Stimulated activated CD4-positive, alpha-beta T cell treated with anti-CD3 and anti-CD28 coated beads, Interleukin-4, amount 100 ng/mL, for 4 hours (primary cell): ENCODE measurements at places on chromosomes 16 and 17.

DNA sequence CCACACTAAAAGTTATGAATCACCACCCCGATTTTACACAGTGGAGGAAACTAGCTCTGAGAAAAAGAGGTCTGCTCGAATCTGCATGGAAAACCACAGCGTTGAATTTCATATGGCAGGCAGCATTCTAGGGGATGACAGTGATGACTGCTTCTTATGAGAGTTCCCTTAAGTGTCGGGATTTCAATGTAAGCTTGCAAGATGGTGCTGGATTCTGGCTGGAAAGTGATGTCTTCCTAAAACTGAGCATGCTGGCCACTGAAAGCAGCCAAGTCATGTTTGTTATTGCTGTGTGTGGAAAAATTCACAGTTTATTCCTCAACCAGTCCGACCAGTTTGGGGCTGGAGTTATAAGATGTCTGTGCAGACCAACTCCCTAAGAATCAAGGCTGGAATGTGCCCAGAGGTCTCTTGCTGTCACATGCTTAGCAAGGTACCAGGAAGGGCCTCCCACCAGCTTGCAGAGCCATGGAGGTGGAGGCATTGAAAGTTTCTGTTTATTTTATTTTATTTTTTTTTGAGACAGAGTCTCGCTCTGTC is 37.2 kb upstream of the GAN start:
- DNase-seq: no peak

DNA sequence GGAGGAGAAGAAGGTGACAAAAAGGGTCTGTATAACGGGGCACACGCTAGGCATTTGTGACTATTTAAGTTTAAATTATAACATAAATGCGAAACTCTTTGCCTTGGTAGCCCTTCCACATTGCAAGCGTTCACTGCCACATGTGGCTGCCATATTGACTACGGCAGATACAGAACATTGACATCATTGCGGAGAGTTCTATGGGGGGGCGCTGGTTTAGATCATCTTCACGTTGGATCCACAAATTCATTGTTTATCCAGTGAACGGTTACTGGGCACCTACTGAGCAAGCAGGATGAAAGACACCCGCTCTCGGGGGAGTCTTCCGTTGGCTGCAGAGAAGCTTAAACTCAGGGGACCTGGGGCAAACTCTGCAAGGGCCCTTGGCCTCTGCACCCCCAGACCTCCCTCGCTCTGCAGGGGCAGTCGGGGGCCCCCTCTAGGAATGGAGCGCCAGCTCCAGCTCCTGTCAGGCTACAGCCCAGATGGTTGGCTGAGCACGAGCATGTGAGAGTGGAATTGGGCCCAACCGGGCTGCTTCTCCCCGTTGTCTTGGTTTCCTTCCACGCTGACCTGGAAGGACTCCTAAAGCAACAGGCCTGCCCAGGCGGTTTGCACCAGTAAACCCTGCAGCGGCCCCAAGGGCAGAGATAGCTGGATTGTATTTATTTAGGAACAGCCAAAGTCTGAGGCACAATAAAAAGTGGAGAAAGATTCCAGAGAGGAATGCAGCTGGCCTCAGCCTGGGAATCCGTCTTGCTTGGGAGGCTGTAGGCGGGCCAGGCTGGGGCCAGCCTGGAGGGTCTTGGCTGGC is 172.2 kb downstream of the SEC14L1 start:
- DNase-seq: no peak

DNA sequence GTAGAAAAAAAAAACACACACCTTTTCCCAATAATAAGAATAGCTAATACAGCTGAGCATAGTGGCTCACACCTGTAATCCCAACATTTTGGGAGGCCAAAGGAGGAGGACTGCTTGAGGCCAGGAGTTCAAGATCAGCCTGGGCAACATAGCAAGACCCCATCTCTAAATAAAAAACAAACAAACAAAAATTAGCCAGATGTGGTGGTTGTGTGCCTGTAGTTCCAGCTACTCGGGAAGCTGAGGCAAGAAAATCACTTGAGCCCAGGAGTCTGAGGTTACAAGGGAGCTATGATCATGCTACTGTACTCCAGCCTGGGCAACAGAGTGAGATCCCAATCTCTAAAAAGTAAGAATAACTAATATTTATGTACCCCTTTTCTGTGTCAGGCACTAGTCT is 42.8 kb upstream of the GFOD2 start:
- DNase-seq: no peak

GRCh38 chr16:20761175-20761574 is 2.6 kb upstream of the ACSM3 start:
- DNase-seq: no peak

DNA sequence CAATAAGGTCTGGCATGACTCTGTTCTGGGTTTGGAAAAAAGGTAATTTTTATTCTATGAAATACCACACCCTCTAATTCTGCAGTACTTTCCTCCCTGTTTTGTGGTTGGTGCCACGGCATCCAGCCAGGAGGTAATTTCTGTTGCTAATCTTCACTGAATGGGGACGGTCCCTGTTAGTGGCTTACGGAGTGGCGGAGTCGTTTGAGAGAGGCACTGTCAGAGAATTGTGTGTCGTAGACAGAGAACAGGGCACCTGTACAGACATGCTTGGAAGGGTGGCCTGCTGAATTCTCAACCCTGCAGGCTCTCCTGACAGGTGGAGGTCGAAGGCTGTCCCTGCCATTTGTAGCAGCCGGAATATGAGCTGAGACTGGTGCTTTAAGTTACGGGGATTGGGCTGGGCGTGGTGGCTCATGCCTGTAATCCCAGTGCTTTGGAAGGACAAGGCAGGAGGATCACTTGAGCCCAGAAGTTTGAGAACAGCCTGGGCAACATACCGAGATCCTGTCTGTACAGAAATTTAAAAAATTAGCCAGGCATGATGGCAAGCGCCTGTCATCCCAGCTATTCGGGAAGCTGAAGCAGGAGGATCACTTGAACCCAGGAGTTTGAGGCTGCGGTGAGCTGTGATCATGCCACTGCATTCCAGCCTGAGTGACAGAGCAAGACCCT is 33.2 kb downstream of the EEF2K start:
- DNase-seq: no peak

DNA sequence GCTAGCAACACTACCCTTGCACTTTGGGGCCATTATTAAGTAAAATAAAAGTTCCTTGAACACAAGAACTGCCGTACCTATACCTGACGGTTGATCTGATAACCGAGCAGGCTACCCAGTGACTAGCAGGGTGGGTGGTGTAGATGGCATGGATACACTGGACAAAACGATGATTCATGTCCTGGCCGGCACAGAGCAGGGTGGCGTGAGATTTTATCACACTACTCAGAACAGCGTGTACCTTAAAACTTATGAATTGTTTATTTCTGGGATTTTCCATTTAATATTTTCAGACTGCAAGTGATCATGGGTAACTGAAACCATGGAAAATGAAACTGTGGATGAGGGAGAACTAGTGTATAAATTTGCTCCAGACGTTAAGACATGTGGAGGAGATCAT is 41.0 kb upstream of the MSI2 start:
- no peak for DNase-seq

DNA sequence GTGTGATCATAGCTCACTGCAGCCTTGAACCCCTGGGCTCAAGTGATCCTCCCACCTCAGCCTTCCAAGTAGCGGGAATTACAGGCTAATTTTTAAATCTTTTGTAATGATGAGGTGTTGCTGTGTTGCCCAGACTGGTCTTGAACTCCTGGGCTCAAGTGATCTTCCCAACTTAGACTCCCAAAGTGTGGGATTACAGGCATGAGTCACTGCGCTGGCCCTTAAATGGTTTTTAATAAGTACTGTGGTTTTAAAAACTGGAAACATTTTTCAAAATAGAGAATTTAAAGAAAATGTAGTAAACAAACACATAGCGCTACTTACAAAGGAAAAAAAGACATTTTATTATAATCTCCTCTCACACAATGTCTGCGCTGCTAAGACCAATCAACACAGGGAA is 32.2 kb downstream of the MARCHF10 start:
- DNase-seq: no peak

DNA sequence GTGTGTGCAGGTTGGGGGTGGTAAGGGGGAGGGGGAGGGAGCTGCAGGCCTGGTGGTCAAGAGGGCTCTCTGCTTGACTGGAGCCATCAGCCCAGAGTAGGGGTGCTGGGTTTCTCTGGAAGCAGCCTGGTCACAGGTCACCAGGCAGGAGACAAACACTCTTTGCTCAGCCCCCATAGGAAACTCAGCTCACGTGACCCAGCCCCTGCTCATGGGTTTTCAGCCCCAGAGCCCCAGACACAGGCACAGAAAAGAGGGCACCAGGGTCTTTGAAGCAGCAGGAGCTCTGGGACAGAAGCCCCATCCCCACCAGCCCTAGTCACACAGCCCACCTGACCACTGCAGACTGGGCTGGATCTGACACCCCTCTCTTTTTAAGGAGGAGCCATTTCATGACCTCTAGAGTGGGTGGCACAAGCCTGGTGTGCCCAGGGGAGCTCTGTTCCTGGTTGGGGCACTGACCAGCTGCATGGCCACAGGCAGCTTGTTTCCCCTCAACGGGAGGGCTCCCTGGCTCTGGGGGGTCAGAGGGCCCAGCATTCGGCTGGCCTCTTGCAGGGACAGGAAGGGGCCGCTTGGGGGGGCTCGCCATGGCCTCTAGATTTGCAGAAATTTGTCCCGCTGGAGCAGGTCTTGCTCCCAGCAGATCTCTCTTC is 13.8 kb upstream of the CD79B start:
- DNase-seq: no peak

GRCh38 chr16:1309888-1310831 is 724 bp downstream of the UBE2I start:
- DNase-seq: peak; percentile 54

DNA sequence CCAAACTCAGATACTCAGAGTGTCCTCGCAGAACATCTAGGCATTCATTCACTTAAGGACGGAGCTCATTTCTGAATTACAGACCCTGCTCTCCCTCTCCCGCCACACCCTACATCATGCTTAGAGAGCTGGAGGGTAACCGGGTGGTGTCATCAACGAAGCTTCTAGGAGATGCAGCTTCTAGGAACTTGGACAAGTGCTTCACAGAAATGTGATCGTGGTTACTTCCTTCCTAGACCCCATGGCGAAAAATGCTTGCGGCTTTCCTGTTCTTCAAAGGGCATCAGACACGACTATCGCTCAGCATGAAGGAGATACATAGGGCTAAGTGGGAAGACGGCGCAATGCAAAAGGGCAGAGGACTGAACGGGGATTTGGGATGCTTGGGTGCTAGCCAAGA is 126.8 kb downstream of the ZFHX3 start:
- no peak for DNase-seq

GRCh38 chr17:32565401-32565800 is 78.6 kb downstream of the CDK5R1 start:
- DNase-seq: no peak

DNA sequence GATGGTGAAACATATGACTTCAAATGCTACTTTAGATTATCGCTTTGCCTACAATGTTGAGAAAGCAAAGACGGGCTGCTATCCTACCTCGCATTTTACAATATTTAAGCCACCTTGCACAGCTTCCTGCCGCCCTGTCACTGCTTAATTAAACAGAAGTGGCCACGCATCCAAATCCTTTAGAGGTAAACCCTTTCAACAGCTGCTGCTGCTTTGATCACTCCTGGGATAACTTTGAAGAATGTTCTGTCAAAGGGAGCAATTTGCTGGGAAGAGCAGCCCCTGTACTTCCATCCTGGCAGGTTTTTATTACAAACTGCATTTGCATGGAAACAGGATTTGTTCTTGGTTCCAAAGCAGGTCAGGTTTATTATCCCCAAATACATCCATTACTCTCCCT is 24.2 kb upstream of the SSTR2 start:
- no peak for DNase-seq

DNA sequence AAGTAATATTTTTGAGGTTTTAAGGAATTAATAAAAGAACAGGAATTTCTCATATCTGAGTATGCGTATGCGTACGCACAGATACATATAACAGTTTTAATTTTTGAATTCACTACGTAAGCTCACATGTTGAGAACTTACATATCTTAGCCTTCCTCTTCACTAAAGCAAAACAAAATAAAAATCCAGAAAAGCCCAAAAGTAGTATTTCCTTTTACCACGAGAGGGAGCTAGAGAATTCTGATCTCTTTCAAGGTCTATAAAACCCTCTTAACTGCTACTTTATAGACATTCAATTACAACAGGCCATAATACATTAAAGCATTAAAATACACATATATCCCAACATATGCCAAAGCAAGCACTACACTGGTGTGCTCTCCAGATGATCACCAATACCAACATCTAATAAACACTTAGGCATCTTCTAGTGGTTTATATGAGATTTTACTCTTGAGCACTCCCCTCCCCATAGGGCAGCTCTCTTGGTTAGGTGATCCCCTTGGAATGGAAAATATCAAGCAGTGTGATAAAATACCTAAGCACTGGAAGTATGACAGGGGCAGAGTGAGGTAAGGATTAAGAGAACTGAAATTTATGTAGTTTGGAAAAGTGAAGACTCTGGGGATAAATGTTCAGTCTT is 94.0 kb downstream of the SKAP1 start:
- no peak for DNase-seq

- DNase-seq: no peak
Measured at GRCh38 chr16:84806256-84806889, 13.4 kb upstream of the CRISPLD2 start.

DNA sequence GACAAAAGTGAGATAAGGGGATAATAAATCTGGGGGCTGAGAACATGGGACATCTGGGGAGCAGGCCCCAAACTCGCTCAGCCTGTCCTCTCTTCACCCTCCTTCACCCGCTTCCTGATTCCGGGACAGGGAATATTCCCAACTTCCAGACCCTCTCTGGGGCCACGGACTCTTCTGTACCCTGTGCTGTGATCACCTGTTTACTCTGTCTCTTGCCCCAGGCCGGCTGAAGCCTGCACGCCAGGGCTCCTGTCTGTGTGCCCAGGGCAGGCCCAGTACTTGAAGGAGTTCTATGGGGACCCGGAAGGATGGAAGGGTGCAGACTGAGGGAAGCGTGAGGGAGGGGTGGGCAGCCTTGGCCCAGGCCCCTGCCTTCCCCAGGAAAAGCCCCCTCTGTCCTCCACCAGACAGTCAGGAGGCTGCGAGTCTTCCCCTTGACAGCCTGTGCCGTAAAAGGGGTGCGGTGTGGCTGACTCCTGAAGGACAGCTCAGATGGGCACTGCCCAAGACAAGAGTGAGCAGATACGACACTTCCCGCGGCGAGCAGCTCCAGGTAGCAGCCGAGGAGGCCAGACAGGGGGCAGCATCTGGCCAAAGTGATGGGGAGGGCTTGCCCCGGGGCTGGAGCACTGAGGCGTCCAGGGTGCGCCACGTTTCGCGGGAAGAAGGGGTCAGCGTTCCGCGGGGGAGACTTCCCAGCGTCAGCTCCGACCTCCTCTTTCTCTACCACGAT is 1.0 kb upstream of the CCNF start:
- DNase-seq: peak; percentile 8
